ENCODE measurements at places on chromosomes 1 and 21.

DNA sequence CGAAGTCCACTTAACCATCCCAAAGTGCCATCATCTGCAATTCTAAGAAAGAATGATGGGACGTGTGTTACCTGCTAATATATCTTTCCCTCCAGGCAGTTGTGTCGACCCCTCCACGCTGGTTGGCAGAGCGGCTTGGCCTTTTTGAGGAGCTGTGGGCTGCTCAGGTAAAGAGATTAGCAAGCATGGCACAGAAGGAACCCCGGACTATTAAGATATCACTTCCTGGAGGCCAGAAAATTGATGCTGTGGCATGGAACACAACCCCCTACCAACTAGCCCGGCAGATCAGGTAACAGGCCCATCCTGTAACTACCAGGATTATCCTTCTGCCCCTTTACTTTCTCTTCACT lies 520 bp downstream of the TARS2 start:
- DNase-seq, result no peak

DNA sequence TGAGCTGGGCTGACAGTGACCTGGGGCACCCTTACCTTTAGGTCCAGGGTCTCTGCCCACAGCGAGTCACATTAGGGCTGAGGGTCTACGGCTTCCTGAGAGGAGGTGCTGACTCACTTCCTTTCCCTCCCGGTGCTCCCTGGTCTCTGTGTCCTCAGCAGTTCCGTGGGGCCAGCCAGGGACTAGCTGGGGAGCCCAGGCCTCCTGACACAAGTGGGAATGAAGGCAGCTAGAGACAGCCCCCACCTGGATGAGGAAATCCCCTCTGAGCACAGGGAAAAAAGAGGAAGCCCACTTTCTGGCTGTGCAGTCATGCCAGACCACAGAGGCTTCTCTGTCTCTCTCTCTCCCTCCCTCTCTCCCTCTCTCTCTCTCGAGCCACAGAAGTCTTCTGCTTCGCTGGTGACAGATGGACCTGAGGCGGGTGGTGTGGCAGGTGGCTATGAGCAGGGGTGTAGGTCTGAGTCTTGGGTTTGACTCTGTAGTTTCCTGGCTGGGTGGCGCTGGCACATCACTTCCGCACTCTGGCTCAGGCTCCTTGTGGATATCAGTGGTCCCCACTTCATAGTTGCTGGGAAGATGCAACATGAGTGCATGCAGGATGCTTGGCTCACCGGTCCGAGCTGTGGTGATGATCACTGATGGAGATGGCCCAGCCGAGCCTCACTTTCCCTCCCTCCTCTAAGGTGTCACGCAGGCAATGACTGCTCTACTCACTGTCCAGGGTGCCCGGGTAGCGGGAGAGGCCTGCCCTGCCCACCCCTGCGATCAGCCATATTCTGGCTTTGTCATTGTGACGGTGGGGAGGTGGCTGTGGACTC lies 3.5 kb downstream of the SLC66A1 start:
- peak; percentile 68 for DNase-seq

- no peak for DNase-seq
Observed at GRCh38 chr1:224554620-224555259, 61.4 kb upstream of the CNIH3 start.

- no peak for DNase-seq
Observed at GRCh38 chr21:45522381-45522780, 19.9 kb downstream of the SLC19A1 start.

GRCh38 chr1:18010408-18010807 lies 97.2 kb upstream of the IGSF21 start:
- DNase-seq, result no peak

DNA sequence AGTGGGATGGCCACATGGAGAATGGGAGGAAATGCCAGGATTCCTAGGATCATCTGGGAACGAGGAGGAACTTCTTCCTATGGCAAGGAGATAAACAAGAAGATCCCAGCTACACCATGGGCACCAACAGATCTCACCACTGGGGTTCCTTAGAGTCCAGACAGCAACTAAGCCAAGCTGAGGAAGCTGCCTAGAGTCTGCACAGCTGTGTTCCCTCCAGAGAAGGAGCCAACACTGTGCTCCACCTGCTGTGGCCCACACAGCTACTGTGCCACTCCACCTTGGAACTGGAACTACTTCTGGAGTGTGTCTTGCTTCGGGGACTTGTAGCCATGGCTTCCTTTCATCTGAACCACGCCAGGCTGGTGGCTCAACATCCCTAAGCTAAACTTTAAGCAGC lies 6.0 kb downstream of the IFNAR1 start:
- no peak for DNase-seq

DNA sequence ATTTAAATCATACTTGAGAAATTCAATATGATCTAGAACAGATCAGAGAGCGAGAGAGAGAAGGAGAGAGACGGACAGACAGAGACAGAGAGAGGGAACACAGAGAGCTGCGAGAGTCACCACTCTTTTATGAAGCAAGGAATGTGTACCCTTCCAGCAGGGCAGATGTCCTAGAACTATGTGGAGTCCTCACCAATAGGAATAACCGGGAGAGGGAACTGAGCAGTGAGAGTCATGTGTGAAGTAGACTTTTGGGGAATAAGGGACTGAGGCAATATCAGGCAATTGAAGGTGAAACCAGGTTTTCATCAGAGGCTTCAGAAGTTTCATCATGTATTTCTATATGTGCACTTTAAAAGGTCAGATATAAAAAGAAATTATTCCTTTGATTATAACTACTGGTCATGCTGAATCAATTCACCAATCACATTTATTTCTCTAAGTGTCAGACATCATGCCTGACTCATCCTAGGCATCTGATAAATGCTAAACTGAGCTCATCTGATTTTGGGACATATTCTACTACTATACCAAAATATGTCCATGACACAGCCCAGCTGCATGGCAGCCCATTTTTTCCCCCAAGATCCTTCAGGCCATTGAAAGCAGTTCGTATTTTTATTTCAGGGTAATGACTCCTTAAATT lies 22.4 kb downstream of the VTCN1 start:
- no peak for DNase-seq

- no peak for DNase-seq
Observed at GRCh38 chr1:155175281-155175926, 1.8 kb downstream of the TRIM46 start.

DNA sequence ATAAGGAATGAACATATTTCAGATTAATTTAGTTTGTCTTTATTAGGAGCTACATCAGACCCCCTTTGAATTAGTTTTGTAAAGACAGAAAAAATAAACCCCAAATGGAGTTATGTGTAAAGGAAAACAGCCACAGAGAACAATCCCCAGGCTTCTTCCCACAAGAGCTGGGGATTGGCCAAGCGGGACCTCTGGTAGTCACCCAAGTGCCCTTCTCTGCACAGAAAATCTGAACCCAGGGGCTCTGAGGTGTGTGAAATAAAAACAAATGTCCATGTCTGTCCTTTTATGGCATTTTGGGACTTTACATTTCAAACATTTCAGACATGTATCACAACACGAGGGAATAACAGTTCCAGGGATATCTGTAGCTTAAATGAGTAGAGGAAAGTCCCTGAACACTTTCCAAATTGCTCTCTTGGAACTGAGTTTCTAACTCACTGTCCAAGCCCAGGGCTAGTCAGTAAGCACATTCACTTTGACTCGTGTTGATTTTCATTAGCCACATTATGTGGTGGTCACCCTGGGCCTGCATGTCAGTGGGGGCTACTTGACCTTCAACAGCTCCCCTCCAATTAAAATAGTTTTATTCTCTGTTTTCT lies 22.5 kb downstream of the DPT start:
- no peak for DNase-seq

GRCh38 chr1:66730462-66730861 lies 21.8 kb upstream of the DYNLT5 start:
- no peak for DNase-seq

GRCh38 chr1:53652441-53653199 lies 86.3 kb downstream of the GLIS1 start:
- DNase-seq, result no peak

GRCh38 chr21:45987121-45987711 lies 5.6 kb downstream of the COL6A1 start:
- no peak for DNase-seq

DNA sequence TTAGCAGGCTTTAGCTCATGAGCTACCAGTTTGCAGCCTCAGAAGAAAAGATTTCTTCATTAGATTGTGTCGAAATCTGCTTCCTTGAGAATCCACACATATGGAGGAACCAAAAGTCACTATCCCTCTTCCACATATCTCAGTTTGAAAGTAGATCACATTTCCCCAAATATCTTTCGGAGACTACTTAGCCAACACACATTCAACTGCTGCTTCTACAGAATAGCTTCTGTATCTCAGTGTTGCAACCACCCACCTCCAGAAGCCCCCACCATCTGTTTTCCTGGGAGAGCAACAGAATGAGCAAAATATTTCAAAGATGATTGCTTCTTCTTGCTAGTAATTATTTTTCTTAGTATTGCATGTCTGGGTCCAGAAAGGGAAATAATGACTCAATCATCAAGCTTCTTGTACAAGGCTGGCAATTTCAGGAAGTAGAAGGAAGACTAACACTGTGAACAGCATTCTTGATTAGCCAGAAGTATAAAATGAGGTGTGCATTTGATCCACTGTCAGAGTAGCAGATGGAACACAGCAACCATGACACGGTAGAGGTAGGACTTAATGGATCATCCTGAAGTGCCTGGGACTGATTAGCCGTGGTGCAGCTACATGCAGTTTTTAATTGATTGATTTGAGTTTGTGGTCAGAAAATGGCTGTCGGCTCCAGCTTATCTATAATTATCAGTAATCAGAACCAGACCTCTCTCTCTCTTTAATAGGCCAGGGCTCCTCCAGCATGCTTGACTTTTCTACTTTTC lies 24.9 kb downstream of the ZC3H11B start:
- no peak for DNase-seq

DNA sequence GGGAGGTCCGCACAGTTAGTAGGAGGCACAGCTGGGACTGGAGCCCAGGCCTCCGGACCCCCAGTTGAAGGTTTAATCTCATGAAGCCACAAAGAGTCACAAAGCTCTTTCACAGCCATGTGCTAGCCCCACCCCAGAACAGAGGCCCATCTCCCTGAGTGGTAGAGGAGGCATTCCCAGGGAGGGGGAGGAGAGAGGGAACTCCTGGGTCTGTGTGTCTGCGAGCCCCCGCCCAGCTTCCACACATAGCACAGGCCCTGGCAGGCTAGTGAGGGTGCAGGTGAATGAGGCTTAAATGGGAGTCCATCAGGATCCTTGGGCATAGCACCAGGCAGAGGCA lies 197.8 kb downstream of the MATN1 start:
- DNase-seq, result no peak

DNA sequence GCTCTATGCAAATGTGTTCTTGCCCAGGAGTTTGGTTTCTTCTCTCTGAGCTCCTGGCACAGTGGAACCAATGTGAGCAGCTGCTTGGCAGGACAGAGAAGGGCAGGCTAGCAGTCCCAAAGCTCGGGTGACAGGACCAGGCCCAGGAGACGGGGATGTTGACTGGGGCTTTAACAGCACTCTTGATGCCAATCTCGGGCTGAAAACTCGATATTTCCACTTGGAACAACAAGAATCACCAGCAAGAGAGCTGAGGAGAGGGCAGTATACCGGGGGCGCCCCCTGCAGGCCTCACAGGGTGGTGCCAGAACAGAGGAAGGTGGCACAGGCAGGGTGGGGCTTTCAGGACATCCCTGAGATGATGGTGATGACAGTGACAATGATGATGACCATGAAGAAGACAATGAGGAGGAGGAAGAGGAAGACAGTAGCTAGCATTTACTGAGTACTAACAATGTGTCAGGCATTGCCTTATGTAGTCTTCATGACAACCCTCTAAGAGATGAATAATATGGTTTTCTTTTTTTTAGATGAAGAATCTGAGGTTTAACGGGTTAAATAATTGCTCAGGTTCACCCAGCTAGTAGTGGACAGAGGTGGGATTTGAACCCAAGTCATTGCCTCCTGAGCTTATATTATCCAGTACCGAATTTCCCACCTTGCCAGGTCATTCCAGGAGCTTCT lies 2.7 kb upstream of the KCNJ9 start:
- DNase-seq, result peak; percentile 77

DNA sequence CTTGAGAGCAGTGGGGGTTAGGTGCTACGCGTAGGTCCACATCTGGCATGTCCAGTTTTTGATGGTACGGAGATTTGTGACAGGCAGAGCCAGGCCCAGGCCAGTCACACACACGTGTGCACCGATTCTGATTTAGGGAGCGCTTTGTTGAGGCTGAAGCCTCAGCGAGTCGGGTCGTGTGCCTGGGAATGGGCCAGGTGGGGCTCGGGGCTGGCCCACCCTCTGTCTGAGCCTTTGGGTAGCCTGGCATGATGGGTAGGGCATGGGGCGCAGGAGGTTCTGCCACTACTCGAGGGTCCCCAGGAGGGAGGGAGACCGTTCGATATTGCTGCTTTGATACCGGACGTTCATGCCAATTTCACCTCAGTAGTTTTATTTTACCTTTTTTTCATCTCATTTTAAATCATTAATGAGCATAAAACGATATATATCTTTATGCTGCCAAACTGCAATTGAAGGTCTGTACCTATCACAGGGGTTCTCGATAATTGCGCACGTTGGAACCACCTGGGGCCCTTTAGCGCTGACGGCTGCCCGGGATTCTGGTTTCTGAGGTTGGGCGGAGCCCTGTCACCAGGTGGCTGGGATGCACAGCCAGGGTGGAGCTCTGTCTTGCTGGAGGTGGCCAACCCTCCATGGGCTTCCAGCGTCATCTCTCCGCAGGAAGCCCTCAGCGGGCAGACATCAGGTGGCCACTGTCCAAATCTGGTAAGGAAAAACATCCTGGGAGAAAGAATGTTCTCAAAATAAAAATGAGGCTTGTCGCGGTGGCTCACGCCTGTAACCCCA lies 71.9 kb downstream of the SCCPDH start:
- no peak for DNase-seq

- DNase-seq, result no peak
Observed at GRCh38 chr21:33244082-33244778, 14.5 kb downstream of the IFNAR2 start.

DNA sequence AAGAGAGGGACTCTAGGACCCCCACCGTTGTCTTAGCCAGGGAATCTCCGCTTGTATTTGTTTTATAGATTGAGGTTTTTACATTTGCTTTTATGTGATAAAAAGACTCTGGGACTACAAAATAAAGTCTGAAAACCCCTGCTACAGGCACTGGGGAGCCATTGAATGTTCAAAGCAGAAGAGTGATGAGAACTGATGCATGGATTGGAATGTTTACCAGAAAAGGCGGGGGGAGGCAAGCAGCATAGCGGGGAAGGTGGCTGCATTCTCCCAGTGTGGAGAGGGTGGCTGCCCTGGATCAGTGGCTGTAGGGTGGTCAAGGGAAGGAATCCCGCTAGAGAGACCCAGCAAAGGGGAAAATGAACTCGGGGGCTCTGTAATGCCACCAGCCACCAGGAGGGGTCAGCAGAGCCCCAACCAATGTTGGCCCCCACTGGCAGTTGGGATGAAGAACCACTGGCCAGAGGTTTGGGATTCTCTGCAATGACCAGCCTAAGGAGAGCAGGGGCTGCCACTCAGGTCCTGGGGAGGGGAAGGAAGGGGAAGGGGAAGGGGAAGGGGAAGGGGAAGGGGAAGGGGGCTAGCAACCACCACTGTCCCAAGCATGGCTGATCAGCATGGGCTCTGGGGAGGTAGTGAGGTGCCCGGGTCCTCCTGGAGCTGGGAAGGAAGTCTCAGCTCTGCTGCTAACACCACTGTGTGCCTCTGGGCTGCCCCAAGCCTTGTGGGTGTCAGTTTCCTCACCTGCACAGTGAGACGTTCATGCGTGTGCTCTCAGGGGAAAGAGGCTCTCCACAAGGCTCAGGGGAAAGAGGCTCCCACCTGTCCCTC lies 19.2 kb upstream of the PEF1 start:
- DNase-seq, result peak; percentile 88

Measured in GM13976 (cell line).